NCI-H1694 treated with DMSO at 0.1 percent for 48 hours (cell line): ENCODE measurements at places on chromosomes 7 and 10.

DNA sequence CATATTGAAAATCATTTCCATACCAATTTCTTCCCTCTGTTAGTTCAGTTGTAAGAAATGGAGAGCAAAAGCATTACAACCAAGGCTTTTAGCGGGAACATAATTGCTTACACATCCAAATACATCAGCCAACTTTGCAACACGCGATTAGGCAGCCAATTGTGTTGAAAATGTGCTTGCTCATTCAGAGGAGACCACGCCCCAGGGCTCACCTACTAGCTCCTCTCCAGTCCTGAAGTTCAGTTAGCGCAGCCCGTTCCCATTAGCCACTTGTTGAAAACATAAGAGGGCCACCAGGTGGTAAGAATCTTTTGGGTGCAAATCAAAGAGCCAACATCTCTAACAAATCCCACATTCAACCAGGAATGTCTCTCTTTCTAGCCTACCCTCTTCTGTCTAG, 213.2 kb upstream of the MDFIC start:
- no peak for DNase-seq

- DNase-seq: peak; percentile 62
These were observed 171.3 kb downstream of the MAGI2 start for GRCh38 chr7:79282070-79282694.

- DNase-seq: no peak
These were observed 508.9 kb downstream of the SUGCT start for GRCh38 chr7:40643664-40644063.

DNA sequence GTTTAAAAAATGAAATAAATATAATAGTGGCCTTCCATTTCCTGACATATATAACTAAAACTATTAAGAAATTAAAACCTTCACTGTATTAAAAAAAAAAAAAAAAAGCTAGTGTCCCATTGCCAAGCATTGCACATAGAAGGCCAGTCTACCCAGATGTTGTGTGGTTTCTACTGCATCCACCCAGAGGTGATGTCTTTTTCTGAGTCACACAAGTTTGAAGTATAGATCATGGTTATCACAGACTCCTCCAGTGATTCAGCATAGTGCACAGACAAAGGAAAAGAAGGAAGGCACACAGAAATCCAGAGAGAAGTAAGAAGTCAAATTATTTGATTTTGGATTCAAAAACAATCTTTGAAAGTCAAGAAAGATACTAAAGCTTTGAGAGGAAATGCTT, 429.0 kb downstream of the ETV1 start:
- DNase-seq: no peak

DNA sequence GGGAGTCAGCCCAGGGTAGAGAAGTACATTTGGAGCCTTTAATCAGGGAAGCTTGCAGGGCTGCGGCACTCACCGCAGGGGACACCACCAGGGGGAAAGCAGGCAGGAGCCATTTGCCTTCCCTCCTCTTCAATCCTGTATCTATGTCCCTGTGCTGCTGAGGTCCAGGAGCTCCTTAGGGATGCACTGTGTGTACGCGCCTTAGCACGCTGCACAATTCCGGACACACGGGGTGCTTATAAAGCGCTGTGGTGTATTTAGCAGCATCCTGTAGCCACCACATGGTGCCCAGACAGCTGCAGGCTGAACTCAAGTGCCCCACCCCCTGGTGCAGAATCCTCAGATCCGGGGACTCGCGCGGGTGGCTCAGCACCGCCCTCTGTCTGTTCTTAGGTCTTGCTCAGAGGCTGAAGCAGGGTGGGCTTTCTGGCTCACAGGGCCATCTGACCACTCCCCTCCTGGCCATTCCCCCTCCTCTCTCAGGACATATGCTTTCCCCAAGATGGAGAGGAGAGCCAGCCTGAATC, 421.4 kb downstream of the SDK1 start:
- DNase-seq: no peak

DNA sequence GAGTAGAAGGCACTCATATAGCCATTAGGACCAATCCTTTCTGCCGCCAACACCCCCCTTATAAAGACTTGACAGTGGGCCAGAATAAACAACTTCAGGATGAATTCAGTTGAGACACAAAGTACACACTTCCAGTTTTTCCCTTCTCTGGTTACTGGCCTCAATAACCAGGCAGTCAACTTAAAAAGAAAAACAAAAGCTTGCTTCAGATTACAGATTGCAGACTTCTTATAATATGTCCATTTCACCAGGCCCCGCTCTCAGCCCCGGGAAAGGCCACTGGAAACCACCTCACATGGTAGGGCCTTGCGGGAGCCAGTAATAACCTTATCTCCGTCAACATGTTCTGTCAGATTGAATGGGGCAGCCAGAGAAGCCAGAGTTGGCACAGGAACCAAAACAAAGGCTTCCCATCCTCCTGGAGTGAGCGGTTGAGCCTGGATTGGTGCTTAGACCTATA, 108.8 kb downstream of the EGFR start:
- DNase-seq: no peak

GRCh38 chr10:78211561-78212051, 177.9 kb downstream of the RPS24 start:
- DNase-seq: peak; percentile 51

GRCh38 chr7:94087664-94088352, 83.7 kb upstream of the BET1 start:
- DNase-seq: peak; percentile 63

- no peak for DNase-seq
These were observed 55.2 kb upstream of the KCNMA1 start for GRCh38 chr10:77692782-77693181.

GRCh38 chr10:70319183-70319582, 35.4 kb upstream of the NPFFR1 start:
- no peak for DNase-seq

DNA sequence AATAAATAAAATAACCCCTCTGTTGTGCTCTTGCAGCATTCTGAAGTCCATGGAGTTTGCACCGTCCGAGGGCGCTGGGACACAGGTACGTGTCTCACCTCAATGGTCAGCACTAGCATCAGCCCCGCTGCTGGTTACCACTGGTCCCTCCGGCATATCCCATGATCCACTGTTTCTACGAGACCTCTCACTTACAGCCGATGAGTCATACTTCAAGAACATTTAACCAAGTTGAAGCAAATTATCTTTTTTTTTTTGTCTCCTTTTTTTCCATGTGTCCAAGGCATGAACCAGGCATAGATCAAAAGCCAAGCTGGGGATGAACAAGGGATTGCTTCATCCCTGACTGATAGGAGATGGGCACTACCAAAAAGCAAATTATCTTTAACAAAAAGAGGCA, 92.9 kb upstream of the SH2B2 start:
- no peak for DNase-seq

DNA sequence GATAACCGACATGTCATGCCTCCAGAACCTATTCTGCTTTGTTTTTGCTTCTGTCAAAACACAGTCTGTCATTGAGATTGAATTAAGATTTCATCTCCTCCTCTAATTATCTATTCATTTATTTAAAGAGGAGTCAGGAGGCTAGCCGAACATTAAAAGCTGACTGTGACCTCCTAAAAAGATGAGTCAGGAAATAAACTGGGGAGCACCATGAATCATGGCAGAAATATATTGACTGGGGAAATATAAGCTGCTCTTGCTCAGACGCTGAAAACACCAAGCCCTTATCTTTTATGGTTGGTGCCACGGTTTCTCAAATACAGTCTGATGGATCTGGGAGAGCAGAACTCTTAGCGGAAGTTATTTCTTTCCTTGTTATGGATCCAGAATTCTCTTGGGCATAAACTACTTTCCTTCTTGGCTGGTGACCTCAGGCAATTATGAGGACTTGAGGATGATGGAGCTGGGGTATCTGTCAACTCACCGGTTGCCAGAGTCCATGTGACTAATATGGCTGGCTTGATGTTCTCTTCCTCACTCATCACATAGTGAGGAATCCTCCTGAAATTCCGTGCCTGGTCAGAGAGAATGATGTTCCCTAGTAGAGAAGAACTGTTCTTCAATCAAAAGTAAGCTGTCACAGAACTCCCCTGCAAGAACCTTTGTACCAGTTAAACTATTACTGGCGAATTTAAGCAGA, 307.6 kb upstream of the PHYHIPL start:
- DNase-seq: no peak

GRCh38 chr7:155821851-155822250, 9.6 kb upstream of the SHH start:
- DNase-seq: no peak

GRCh38 chr7:17472518-17472917, 174.1 kb downstream of the AHR start:
- DNase-seq: no peak

GRCh38 chr7:71323726-71324125, 191.8 kb downstream of the GALNT17 start:
- no peak for DNase-seq

- no peak for DNase-seq
These were observed 961 bp downstream of the SCRN1 start for GRCh38 chr7:29988424-29989256.

DNA sequence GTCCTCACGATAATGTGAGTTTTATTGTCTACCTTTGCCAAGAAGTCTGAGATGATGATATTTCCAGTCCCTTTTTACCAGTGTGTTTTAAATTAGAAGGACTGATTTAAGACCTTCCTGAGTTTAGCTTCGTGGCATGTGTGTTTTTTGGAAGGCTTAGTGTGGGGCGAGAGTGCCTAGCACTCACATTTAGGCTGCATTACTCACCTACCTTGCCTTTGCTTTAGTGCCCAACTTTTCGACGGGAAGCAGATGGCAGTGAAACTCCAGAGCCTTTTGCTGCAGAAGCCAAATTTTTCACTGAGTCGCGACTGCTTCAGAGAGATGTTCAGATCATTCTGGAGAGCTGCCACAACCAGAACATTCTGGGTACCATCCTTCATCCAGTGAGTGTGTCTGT, 50.9 kb downstream of the SND1 start:
- peak; percentile 28 for DNase-seq

- no peak for DNase-seq
These were observed 46.6 kb downstream of the AGMO start for GRCh38 chr7:15515252-15515651.

- no peak for DNase-seq
These were observed 12.2 kb upstream of the SLC35B4 start for GRCh38 chr7:134328900-134329299.

DNA sequence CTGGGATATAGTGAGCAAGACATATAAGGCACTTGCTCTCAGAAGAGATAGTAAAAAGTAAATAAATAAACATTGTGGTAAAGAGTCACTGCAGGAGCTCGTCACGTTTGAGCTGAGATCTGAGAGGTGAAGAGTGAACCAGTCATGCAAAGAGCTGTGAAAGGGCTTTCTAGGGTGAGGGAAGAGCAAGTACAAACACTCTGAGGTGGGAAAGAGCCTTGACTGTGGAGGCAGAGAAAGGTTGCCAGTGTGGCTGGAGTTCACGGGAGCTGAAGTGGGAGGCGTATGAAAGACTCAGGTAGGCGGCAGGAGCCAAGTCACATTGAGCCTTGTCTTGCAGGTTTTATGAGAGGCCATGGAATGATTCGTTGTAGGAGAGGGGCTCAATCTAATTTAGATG, 141.0 kb downstream of the C1GALT1 start:
- no peak for DNase-seq

GRCh38 chr10:81759111-81759510, 115.9 kb upstream of the NRG3 start:
- no peak for DNase-seq

DNA sequence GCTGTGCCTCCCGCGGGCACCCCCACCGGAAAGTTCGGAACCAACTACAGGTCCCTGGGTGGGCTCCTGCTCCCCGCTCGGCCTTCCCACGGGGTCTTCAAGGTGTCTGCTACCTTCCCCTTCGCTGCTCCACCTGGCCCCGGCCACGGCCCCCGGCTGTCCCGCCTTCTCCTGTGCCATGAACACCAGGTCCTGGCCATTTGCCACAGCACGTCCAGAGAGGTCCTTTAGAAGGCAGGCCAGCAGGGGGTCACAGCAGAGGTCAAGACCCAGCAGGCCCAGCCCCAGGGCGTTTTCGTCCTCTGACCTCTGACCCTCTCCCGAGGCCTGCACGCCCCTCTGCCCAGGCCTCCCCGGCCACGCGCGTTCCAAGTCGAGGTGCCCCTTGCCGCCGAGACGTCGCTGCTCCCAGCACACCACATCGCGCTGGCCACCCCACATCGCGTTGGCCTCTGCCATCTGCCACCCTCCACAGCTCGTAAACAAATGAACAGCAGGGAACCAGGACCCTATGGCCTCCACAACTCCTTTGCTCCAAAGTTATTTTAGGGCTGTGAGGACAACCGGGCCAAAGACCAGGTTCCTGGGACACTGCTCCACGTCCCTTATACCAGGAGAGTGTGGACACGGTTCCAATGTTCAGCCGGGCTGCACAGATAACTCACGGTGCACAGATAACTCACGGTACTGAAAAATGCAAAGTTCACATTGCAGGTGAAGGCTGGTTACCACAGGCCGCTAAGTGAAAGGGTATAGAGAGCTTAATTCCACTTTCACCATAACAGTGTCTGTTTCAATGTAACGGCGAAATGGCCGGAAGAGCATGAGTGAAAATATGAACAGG, 74.3 kb downstream of the CFAP46 start:
- no peak for DNase-seq

- DNase-seq: no peak
These were observed 8.4 kb downstream of the VCL start for GRCh38 chr10:74006269-74006668.
